CD4-positive, alpha-beta memory T cell (primary cell): ENCODE measurements at places on chromosomes 6 and 20.

DNA sequence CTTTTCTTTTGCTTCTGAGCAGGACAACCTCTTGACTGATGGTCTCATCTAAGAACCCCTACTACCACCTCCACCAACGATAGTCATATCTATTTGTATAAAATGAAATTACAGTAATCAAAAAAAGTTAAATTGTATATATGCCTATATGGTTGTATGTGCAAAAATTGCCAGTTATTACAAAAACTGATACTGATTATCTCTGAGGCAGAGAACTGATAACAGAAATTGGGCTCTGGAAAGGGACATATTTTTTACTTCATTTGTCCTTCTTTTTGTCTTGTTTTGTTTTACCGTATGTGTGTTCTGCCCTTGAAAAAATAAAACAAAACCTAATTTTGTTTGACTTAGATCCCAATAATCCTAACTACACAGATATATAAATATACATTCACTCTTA lies 574.4 kb upstream of the NOX3 start:
- DNase-seq: no peak

- DNase-seq: no peak
Observed at GRCh38 chr6:138297761-138298298, 79.5 kb upstream of the PBOV1 start.

- DNase-seq: no peak
Observed at GRCh38 chr6:36083446-36083845, 46.9 kb upstream of the MAPK13 start.

DNA sequence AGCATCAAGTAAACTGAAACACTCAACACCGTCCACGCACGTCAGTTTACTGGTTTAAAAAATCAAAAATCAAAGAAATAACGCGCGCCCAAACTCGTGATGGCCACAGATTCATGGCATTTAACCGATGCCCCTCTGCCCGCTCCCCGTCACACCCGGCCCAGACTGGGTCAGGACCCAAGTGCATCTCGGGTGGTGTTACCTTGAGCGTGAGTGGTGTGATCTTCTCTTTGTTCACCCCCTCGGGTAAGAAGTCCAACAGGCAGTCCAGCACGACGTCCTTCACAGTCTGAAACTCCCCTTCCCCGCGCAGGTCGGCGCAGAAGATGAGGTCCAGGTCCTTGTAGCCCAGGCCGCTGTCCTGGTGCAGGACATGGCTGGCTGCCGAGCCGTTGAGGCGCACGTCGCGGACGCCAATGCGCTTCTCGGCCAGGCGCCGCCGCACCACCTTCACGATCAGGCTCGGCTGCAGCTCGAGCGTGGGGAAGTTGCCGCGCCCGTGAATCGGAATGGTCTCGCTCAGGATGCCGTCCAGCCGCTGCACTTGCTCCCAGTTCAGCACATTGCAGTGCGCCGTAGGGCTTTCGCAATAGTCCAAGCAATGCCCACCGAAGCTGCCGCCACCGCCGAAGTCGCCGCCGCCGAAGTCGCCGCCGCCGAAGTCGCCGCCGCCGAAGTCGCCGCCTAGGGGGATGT lies 945 bp downstream of the TENT5A start:
- peak; percentile 15 for DNase-seq

GRCh38 chr6:40484066-40484465 lies 103.1 kb downstream of the LRFN2 start:
- no peak for DNase-seq

- DNase-seq: no peak
Observed at GRCh38 chr6:21845018-21845417, 251.5 kb downstream of the SOX4 start.

- DNase-seq: no peak
Observed at GRCh38 chr6:105651969-105652368, 249.1 kb upstream of the PREP start.

GRCh38 chr6:132298344-132298949 lies 102.8 kb downstream of the MOXD1 start:
- peak; percentile 33 for DNase-seq

GRCh38 chr20:4220756-4221155 lies 205.4 kb upstream of the RNF24 start:
- DNase-seq: no peak

- DNase-seq: no peak
Observed at GRCh38 chr6:110412360-110412759, 3.0 kb downstream of the DDO start.

GRCh38 chr6:133277900-133278545 lies 36.9 kb downstream of the EYA4 start:
- DNase-seq: no peak

GRCh38 chr6:168951217-168951616 lies 302.4 kb downstream of the THBS2 start:
- DNase-seq: no peak

DNA sequence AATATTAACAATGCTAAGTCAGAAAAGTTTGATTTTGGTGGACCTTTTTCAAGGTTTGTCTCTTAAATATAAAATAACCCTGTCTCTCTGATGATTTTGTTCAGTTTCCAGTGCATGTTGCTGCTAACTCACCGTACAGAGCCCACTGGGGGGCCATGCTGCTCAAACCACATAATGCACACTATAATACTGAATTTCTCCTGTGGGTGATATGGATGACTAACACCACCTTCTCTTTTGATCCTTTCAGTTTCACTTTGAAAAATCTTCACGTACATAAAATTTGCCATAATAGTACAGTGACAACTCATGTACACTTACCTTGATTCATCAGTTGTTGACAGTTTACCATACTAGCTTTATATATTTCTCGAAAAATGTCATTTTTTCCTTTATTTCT lies 506.6 kb upstream of the MAN1A1 start:
- peak; percentile 3 for DNase-seq

DNA sequence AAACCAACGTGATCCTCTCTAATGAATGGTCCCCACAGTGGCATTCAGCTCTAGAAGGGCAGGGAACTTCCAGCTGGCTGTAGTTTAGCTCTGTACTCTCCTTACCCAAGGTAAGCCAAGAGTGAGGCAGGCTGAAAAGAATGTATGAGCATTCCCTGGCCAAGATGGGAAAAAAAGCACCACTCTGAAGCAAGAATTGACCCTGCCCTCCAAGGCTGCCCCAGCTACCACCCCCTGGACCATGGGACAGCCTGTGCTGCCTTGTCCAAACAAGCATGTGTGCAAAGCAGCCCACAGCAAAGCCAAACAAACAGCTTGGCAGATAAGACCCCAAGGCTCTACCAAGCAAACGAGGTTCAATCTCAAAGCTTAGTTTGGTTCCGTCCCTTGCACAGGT lies 73.9 kb downstream of the GFOD1 start:
- DNase-seq: no peak

- no peak for DNase-seq
Observed at GRCh38 chr20:29408034-29408695, 1849.3 kb upstream of the DEFB115 start.

- DNase-seq: no peak
Observed at GRCh38 chr6:159100395-159101182, 55.8 kb upstream of the TAGAP start.

- no peak for DNase-seq
Observed at GRCh38 chr20:46557231-46557956, 6.9 kb upstream of the OCSTAMP start.

DNA sequence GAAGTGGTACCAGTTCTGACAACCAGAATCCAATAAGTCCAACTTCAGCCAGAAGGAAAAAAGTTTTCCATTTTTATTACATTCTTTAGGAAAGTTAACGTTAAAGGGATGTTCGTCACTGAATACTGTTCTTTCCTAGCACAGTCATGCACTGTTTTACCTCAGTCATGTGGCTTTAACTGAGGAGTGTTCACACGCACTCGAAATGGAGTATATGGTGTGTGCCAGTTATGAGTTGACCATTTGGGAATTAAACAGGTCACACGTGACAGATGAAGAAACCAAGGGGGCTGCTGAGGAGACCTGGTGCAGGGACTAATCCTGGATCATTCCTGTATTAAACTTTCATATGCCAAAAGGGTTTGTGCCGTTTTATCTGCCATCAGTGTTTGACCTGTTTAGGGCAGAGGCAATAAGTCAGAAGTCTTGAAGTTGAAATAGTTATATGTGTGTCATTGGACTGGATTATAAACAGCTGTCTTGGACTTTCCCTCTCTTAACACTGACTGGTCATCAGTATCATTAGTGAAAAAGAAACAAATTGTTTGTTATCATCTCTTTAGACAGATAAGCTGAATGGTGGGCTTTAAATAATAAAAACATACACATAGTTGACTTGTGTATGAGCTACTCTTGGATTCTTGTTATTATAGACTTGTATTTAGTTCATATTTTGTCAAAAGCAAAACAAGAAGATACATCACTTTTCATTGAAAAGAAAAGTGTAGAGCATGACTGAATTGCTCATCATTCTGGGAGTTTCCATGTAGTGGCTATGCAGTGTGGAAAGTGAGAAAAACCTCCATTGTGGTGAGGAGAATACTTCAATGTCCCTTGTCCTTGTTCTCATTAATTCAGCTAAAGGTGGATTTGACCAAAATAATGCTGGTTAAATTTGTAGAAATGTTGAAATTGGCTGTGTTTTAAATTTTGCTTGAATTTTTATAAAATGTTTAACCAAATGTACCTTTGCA lies 123.5 kb upstream of the SAMD5 start:
- no peak for DNase-seq

- peak; percentile 61 for DNase-seq
Observed at GRCh38 chr6:135128268-135128914, 52.7 kb upstream of the MYB start.

GRCh38 chr20:3927486-3928291 lies 38.5 kb downstream of the PANK2 start:
- DNase-seq: no peak

DNA sequence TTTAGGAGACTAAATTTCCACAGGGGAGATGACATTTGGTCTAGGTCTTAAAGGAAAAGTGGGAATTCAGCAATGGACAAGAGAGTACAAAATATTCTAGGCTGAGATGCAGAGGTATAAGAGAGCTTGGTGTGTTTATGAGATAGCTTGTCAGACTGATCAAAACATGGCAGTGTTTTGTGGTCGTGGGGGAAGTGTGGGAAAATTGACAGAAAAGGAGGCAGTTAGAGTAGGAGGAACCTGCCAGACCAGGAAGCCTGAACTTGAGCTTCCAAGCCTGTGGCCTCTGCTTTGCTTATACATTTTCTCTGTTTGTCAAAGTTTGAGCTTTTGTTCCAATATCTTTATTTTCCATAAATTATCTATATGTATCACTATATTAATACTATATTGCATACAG lies 69.5 kb upstream of the MAP3K7 start:
- no peak for DNase-seq

DNA sequence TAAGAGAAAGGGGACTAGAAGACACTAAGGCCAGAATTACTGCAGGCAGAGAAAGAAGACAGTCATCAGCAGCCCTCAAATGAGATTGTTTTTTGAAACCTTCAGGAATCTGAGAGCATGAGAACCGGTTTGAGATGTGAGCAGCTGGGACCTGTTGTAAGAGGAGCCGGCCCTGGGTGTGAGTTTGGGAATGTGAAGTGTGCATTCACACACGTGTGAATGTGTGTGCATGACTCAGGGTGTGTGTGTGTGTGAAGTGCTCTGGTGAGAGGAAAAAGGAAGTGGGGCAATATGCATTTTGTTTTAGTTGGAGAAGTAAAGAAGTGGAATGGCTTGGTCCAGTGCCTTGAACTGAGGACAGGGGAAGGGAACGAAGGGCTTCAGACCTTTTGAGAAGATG lies 4.3 kb downstream of the SCUBE3 start:
- no peak for DNase-seq

GRCh38 chr20:39751557-39752137 lies 789.5 kb downstream of the DHX35 start:
- DNase-seq: no peak

GRCh38 chr6:29628419-29629281 lies 4.3 kb downstream of the GABBR1 start:
- DNase-seq: peak; percentile 44

GRCh38 chr6:87151471-87151780 lies 3.9 kb upstream of the ZNF292 start:
- no peak for DNase-seq

GRCh38 chr20:48257833-48258232 lies 472.6 kb upstream of the SULF2 start:
- DNase-seq: no peak

DNA sequence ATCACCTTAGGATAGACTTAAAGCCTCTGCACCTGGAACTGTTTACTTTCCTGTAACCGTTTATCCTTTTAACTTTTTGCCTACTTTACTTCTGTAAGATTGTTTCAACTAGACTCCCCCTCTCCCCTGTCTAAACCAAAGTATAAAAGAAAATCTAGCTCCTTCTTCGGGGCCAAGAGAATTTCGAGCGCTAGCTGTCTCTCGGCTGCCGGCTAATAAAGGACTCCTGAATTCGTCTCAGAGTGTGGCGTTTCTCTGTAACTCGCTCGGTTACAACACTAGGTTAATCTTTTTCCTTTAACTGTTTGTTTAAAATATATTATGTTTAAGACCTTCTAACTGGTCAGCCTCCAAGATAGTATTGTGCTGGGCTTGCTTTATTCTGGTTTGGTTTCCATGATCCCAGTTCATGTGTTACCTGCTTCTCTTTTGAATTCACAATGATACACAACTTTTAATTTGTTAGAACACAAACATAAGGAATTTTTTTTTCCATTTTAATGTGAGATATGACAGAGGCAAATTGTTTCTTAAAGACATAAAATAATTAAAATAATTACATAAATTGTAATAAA lies 8.7 kb upstream of the NQO2 start:
- no peak for DNase-seq

- no peak for DNase-seq
Observed at GRCh38 chr6:46102123-46102522, 27.7 kb upstream of the ENPP4 start.

DNA sequence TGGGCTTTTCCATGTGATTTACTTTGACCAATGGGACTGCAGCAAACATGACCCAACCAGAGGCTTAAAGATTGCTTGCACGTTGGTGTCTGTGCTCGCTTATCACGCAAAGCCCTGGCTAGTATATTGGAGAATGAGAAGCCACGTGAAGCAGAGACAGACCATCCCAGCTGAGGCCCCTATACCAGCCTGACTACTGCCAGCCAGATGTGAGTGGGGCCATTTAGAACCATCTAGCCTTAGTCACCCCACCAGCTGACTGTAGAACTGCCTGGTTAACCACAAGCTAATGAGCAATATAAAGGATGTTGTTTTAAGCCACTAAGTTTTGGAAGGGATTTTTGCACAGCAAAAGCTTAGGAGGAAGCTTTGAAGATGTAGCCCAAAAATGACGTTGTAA lies 74.5 kb downstream of the MACROD2 start:
- no peak for DNase-seq

GRCh38 chr20:11453430-11453829 lies 464.3 kb upstream of the BTBD3 start:
- DNase-seq: no peak

DNA sequence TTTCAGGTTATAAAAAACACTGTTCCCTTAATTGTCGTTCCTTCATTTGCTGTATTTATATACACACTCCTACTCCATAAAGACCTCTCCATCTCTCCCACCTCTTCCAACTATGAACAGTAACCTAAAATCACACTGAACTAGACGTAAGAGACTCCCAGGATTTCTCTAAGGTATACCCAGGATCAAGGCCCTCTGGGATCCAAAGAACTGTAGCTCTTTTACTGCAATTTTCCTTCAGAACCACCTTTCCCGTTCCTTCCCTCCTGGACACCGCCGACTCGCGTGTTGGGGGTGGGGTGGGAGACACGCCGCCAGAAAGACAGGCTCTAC lies 680 bp downstream of the LATS1 start:
- DNase-seq: no peak

- peak; percentile 85 for DNase-seq
Observed at GRCh38 chr6:45422503-45423110, 44.9 kb upstream of the SUPT3H start.

- no peak for DNase-seq
Observed at GRCh38 chr20:34643928-34644327, 33.0 kb downstream of the PIGU start.
